ENCODE measurements at places on chromosomes 2 and 18.

- no peak for DNase-seq
These were observed 122.9 kb upstream of the DDX18 start for GRCh38 chr2:117691595-117691994.

GRCh38 chr2:212328136-212328535 lies 210.5 kb downstream of the ERBB4 start:
- no peak for DNase-seq

- DNase-seq = no peak
These were observed 122.7 kb downstream of the GULP1 start for GRCh38 chr2:188414411-188414810.

DNA sequence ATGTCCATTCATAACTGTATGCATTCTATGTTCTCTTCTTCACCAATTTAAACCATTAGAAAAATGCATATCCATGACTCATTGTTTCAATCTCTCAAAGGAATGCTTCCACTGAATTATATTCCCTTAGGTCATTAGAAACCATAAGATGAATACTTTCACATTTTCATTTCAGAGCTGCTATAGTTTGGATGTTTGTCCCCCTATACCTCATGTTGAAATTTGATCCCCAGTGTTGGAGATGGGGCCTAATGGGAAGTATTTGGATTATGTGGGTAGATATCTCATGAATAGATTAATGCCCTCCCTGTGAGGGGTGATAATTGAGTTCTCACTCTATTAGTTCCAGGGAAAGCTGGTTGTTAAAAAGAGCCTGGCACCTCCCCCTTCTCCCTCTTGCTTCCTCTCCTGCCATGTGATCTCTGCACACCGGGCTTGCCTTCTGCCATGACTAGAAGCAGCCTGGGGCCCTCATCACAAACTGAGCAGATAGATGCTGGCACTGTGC lies 35.7 kb downstream of the THUMPD2 start:
- peak; percentile 76 for DNase-seq

GRCh38 chr18:48440924-48441323 lies 31.7 kb upstream of the ZBTB7C start:
- DNase-seq = no peak

GRCh38 chr2:215275824-215276223 lies 36.0 kb upstream of the ATIC start:
- no peak for DNase-seq

DNA sequence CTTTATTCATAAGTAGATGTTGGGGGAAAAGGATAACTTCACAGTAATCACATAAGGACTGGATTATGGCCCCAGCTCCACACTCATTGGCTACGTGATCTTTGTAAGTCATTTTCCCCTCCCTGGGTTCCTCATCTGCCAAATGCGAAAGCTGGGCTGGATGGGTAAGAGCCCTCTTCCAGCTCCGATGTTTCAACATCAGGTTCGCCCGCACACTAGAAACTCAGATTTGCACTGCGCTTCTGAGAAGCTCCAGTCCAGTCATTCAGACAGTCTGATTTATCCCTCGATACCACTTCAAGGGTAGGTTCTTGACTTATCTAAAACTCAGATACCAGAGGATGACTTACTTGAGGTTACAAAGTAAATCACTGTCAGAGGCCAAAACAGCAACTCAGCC lies 31.0 kb upstream of the RMDN2 start:
- no peak for DNase-seq

DNA sequence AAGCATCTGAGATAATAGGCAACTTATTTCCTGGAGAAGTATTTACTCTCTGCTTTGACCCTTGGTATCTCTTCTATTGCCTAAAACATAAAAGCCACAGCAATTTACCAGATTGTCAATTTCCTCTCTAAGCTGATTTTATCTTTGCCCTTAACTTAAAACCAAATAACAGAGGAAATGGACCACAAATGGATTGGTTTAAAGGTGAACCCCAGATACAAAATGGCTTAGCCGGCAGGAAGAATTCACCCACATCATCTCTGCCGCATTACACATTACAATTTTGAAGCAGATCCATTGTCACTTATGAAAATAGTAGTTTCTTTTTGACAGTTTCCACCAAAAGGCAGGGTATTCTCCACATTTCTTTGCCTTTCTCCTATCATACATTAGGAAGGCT lies 585.8 kb upstream of the CHAC2 start:
- no peak for DNase-seq

DNA sequence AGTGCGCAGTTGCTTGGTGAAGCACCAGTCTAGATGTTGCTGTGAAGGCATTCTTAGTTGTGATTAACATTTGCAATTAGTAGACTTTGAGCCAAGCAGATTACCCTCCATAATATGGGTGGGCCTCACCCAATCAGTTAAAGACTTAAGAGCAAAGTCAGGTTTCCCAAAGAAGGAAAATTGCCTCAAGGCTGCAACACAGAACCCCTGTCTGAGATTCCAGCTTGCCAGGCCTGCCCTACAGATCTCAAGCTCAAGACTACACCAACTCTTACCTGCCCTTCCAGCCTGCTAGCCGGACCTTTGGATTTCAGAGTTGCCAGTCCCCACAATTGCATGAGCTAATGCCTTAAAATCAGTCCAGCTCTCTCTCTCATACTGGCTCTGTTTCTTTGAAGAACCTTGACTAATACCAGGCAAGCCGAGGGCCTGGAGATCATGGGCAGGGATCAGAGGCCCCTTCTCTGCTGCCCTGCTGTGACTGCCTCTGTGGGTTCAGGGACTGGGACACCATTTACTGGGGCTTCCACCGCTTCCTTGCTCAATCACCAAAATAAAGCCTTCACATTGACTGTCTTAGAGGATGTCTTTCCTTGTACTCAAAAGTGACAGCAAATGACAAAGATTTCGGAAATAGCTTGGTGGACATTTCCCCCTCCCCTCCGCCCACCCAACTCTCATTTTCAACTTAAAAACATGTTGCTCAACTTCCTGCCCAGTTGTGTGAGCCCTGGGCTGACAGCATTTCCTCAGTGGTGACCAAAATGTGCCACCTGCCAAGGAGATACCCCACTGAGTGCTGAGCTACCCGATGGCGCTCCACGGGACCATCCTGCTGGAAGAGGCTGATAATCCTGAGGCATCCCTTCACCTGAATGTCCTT lies 86.7 kb downstream of the GALNT14 start:
- peak; percentile 25 for DNase-seq

DNA sequence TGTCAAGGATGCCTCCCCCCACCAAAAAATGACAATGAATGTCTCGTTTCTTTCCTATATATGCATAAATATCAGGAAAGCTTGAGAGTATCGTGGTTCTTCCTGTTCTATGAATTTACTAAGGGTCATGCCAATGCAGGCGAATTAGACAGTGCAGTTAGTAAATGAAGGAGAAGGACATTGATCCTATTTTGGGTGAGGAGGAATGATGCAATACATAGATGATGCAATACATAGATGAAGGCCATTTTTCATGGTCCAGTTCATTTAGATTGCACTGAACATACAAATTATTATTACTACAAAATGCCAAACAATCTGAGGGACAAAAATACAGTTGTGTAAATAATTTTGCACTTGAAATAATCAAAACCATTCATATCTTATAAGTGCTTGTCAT lies 1265.0 kb downstream of the LRP1B start:
- no peak for DNase-seq

DNA sequence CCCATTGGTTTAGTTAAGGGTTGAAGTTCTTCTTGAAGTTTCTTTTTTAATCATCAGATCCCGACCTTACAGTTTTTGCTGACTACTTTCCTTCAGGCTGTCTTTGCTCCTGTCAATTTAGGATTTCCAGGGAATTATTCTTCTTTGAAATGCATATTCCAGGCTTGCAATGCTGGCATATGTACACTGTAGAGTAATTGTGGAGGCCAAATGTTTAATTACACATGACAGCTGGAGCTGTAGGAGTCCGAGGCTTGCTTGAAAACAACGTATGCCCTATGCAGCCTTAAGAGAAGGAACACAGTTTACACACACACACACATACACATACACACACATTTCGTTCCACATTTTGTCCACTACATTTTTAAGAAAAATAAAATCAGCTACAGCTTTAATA lies 602.3 kb downstream of the TMEM182 start:
- no peak for DNase-seq

- no peak for DNase-seq
These were observed 64.5 kb downstream of the CRACDL start for GRCh38 chr2:98871506-98871905.

DNA sequence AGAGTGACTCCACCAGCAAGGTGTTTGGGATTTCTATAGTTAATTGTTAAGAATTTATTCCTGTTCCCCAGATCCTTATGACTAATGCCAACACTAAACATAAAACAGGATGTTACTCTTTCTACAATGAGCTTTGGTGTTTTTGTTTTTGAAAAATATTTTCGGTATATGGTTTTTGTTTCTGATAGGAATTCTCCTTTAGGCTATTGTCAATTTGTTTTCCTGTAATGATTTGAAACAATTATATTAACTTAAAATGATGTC lies 182.6 kb downstream of the AGAP1 start:
- no peak for DNase-seq

DNA sequence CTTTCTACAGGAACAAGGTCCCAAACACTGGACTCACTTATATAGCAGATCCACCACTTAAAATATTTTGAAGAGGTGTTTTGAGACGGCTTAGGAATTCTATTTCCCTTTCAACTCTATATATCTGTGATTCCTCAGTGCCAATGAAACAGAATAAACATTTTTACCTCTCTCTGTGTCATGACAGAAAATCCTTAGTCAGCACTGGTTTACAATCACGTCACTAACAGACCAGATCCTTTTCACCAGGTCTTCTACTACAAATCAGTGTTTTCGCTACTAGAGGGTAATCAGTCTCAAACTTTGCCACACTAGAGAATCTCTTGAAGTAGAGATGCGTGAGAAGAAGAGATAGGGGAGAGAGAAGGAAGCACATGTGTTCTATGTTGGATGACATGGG lies 325.6 kb downstream of the SS18 start:
- no peak for DNase-seq

- no peak for DNase-seq
These were observed 264.0 kb upstream of the EPHA4 start for GRCh38 chr2:221836095-221836494.

DNA sequence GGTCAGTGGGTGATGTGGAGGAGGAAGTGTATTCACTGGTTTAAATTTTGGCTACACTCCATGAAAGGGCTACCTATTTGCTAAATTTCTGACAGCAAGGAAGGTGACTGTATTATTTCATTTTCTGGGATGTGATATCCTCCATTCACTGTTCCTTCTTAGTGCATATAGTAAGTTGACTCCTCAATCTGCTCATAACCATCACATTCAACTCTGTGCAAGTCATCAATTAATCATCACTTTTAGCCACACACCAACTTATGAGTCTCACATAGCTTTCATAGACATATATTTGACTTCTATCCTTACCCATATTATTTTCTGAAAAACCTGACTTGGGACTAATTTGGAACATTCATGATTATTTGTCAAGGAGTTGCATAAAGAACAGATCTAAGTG lies 16.9 kb downstream of the KLHL41 start:
- no peak for DNase-seq

- no peak for DNase-seq
These were observed 38.9 kb upstream of the OTOF start for GRCh38 chr2:26516781-26517180.

DNA sequence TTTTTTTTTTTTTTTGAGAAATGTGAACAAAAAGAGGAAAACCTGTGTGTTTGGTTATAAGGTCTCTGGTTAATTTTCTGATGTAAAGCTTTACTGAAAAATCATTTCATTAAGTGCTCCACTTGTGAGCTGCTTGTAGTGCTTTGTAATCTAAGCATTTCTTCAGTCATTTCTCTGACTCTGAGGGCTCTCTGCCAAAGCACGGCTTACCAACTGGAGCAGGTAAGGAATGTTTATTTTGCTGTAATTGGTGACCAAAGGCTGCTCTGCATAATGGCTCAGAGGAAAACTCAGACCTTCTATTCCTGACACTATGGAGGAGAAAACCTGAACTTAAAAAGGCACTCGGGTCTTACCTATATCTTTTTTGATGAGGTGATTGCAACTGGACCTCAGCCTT lies 848.8 kb downstream of the MBD2 start:
- DNase-seq = no peak

- peak; percentile 23 for DNase-seq
These were observed 22.1 kb downstream of the GPR39 start for GRCh38 chr2:132438691-132439090.

DNA sequence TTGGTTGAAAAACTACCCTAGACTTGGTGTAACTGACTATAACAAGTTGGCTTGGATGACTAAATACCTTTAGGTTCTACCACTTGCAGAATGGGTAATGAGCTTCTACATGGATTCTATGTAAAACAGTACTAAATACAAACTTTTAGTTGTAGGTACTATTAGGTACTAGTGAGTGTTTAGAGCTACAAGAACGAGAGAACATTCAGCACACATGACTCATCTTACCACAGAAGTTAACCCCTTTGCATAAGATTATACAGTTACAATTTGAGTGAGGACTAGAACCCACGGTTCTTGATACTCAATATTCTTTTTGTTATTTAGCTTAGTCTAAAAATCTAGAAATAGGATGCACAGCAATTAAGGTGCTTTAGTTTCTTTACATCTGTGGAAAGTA lies 101.7 kb upstream of the TFCP2L1 start:
- no peak for DNase-seq

DNA sequence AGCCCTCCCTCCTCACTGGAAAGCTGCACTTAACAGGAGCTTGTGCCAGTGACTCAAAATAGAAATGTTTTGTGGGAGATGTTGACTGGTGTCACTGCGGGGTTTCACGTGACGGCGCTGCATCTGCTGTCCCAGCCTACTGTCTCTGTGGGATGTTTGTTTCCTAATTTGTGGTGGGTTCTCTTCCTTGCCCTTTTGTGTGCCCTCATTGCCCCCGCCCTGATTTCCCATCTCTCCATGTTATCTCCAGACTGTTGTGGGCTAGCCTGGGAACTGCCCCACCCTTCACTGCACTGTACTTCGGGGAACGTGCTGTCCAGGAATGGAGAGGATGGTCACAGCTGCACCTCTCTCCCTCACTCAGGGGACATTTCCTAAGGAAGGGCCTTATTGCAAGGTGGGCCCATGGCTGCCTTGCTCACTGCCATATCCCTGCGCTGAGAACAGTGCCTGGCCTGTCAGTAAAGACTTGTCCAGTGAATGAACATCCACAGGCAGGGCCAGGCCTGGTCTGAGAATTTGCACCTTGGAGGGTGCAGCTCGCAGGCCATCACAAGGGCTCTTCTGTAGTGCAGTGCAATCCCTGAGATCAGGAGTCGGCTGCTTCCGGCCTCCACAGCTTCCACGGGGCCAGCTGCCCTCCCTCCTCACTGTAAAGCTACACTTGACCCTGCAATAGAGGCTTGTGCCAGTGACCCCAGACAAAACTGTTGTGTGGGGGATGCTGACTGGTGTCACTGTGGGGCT lies 18.1 kb downstream of the ZAP70 start:
- no peak for DNase-seq

DNA sequence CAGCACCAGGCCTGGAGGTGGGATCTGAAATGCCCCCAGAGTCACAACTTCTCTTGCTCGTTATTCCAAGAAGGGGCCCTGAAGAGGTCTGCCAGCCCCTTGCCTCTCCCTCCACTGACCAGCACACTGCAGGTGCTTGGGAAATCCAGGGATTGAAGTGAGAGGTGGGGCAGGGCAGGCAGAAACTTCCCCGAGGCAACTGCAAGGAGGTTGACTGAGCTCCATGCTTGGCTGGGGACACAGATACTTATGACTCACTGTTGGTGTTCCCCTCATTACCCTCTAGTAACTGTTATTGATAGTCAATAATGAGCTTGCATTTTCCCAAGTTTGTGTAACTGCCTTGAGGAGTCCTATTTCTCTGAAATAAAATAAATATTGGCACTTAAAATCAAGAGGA lies 47.5 kb downstream of the MARCO start:
- DNase-seq = no peak

GRCh38 chr2:191343796-191344338 lies 98.7 kb downstream of the MYO1B start:
- no peak for DNase-seq

Measured in endodermal cell (in vitro differentiated cells).